ENCODE measurements at places on chromosomes 5 and 9.

DNA sequence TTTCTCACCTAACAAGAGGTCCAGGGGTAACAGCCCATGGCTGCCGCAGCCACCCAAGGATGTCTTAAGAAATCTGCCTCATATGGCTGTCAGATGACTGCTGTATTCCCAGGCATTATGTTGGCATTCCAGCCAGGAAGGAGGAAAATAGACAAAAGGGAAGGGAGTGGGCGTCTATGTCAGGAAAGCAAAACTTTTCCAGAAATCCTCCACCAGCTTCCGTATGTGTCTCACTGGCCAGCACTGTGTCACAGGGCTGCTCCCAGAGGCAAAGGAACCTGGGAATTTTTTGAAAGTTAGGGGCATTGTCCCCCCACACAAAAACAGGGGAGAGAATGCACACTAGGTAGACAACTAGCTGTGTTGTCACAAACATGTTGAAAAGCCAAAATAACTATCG lies 7.3 kb downstream of the BHMT2 start:
- no peak for DNase-seq

- DNase-seq = no peak
Observed at GRCh38 chr5:178641711-178642110, 14.9 kb upstream of the CLK4 start.

DNA sequence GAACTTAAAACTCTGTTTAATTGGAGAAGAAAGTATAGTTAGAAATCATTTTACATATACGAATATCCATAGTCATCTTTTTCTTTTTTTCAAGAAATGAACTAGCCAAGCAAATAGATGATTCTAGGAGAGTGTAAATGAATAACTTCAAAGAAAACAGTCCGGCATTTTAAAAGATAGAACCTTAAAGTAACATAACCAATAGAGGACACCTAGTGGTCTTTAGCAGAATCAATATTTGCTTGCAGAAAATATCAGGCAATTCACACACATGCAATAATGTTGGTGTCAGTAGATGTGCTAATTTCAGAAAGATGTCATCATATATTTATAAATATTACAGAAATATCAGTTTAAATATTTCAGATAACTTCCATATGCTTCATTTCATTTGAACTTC lies 57.1 kb downstream of the HCN1 start:
- DNase-seq = no peak

DNA sequence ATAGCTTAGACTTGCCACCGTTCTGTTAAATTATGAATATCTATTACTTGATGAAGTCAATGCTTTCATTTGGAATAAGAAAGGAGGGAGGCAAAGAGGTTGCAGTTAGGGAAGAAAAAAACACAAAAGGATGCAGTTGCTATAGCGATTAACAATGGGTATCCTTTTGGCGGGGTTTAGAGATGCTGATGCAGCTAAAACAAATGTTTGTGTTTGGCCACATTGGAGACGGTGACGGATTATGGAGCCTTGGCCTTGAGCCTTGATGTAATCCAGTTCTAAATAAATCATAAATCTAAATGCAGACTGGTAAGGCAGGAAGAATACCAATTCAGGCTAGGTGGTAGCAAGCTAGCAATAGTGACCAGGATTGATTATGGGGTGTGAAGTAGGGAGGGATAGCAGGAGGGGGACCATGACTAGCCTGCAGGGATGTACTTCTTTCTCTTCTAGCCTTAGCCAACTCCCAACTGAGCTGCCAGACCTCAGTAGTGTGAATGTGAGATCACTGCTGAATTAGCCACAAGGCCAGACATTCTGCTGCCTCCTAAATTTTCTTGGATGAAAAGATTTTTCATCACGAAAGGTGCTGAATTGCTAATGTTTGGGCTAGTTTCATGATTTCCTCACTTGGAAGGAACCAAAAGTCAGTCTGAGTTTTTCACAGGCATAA lies 160.3 kb downstream of the TLR4 start:
- no peak for DNase-seq

GRCh38 chr5:108562205-108562454 lies 180.2 kb upstream of the FBXL17 start:
- no peak for DNase-seq

DNA sequence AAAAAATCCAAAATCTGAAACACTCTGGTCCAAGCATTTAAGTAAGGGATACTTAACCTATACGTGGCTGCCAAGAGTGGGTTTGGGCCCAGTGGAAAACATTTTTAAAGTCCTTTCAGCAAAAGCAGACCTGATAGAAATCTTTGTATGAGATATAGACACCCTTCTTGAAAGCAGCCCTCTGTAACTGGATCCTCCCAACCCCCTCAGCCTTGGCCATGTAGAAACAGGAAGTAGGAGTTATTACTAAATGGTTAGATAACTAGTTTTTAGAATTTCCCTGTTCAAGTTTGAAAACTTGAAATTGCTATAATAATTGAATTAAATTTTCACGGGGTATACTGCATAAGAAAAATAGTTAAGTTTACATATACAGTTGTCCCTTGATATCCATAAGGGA lies 111.3 kb upstream of the PCA3 start:
- no peak for DNase-seq

- no peak for DNase-seq
Observed at GRCh38 chr5:179149278-179149677, 89.1 kb downstream of the ZNF354C start.

GRCh38 chr5:30438785-30439184 lies 754.7 kb upstream of the CDH6 start:
- DNase-seq = no peak

DNA sequence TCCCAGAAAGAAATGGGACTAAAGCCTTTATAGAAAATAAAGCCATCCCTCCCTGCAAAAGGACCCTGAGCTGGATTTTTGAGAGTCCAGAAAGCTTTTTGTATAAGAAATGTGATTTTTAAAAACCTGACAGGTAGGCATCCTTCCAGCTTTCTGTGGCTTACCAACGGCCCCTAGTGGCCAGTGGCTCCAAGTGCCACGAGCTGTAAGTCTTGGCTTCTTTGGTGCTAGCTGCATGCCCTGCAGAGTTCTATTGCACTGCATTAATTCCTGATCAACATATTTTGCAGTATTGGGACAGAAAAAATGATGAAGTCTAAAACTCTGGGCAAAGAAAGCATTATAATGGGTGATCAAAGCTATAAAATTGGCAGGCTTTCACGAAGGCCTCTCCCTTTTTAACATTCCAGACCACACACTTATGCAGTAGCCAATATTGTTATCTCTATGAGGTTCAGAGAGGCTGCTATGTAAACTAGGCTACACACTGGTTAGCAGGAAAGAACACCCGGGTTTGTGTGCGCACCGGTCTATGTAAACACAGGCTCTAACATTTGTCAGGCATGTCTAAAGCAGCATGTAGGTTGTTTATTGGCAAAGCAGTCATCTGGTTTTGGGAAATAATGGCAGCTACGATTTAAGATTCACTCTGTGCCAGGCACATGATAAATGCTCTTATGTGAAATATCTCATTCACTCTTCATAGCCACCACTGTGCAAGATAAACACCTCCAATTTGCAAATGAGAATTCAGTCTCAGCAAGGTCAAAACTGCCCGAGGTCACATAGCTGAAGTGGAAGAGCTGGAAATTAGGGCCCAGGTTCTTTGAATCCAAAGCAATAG lies 55.2 kb downstream of the NMUR2 start:
- no peak for DNase-seq

DNA sequence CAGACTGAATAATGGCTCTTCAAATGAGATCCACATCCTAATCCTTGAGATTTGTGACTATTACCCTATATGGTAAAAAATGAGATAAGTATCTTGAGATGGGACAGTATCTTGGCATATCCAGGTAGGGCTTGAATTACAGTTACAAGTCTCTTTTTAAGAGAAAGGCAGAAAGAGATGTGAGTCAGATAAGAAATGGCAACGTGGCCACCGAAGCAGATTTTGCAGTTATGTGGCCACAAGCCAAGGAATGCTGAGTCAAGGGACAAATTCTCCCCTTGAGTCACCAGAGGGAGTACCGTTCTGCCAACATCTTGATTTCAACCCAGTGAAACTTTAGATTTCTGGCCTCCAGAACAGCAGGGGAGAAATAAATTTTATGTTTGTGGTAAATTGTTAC lies 1983.0 kb upstream of the C9orf72 start:
- no peak for DNase-seq

DNA sequence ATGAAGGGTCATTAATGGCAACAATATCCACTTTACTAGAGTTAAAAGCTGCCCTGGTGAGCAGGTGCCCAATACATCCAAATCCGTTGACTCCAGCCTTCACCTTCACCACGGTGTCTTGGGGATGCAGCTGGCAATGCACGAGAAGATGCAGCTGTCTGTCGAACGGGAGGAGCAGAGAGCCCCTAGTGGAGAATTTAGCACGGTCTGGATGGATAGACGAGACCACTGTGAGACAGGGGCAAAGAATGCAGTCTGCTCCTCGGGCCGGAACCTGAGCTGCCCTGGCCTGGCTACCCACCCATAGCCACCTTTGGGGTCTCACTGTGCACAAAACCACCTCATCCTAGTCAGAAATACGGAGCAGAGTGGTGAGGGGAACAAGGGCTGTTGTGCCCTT lies 35.1 kb downstream of the ADRA1B start:
- DNase-seq = no peak

- peak; percentile 44 for DNase-seq
Observed at GRCh38 chr5:153883854-153884611, 154.7 kb downstream of the FAM114A2 start.

DNA sequence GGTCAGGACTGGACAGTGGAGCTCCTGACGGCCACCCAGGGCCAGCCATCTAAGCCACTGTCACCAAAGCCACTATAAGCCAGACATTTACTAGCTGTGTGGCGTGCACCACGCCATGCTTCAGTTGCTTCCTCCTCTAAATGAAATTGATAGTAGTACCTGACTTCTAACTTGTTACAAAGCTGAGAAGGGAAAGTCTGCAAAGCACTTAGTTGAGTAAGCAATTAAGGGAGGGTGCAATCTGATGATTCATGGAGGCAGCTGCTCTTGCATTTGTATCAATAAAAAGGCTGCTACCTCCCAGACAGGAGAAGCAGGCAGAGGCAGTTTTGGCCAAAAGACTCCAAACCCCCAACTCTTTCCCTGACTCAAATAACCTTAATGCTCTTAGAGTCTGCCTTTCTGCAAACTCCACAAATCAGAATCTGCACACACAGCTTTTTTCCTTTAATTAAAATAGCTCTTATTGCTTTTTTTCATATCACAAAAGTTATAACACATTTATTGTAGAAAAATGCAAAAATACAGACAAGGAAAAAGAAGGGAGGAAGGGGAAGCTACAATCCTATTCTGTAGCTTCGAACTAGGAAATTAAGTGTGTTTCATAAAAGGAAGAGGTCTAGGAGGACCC lies 19.3 kb upstream of the RAPGEF1 start:
- no peak for DNase-seq

GRCh38 chr9:32986971-32987370 lies 14.5 kb downstream of the APTX start:
- DNase-seq = no peak

GRCh38 chr5:45604092-45604491 lies 92.1 kb downstream of the HCN1 start:
- DNase-seq = no peak

DNA sequence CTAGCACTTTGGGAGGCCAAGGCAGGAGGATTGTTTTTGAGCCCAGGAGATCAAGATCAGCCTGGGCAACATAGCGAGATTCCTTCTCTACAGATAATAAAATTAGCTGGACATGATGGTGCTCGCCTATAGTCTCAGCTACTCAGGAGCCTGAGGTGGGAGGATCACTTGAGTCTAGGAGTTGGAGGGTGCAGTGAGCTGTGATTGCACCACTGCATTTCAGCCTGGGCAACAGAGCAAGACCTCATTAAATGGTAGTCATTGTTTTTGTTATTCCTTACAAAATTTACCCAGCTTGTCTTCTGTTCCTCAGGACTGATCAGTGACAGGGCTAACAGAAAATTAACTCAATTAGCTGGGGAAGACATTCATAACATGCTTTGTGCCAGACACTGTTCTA lies 104.5 kb downstream of the NDFIP1 start:
- DNase-seq = no peak

DNA sequence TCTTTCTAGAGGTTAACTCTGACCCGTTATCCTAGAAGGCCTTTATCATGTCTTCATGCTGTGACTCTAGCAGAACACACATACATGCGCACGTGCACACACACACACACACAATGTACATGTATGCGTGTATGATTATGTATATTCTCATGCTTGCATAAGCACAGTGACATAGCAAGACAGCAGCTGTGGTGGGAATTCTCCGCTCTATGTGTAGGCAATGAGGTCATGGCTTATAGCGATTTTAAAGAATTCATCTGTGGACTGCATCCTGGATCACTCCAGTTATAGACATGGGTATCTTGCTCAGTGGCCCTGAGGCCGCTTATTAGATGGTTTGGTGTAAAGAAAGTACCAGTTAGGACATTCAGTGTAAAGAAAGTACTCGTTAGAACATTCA lies 106.2 kb downstream of the FBXL7 start:
- DNase-seq = no peak

- DNase-seq = no peak
Observed at GRCh38 chr9:114004221-114004716, 73.8 kb downstream of the AMBP start.

DNA sequence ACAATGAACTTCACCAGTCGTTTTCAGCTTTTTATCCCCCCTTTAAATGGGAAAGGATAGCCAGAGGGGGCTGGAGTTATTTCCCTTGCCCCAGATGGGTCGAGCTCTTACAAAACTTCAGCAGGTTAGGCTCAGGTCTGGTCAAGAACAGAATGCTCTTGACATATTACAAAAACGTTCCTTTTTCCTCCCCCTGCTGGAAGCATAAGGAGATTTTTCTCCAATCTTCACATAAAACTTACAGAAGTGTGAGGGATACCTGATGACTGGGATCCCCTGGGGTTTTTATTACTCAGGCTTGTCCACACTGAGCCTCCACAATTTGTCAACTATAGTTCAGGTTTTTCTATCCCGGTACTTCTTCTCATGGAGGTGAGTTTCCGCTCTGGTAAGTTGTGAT lies 60.8 kb downstream of the CSF2 start:
- DNase-seq = no peak

- DNase-seq = no peak
Observed at GRCh38 chr5:80246001-80246758, 9.7 kb downstream of the SERINC5 start.

DNA sequence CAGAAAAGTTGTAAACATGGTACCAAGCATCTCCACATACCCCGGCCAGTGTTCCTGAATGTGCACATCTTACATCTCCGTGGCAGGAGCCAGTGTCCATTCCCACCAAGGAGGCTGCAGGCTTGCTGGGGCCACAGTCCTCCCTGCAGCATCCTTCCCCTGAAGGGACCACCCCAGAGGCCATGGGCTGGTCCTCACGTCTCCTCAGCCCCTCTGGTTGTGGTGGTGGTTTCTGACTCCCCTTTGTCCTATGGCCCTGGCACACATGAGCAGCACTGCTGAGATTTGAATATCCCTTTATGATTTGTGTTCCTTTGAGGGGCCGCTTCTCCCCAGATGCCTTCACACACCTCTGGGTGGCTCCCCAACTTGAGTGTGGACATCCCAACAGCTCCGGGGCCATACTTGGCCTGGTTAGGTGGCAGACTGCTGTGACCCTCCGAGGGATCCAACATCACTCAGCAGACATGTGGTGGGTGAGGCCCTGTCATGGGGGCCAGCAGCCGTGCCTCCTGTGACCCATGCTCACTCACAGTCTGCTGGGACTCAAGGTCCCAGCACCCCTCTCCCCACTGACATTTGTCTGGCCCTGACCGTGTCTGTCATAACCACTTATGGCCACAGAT lies 14.3 kb downstream of the PHF2 start:
- no peak for DNase-seq

GRCh38 chr5:91119217-91119616 lies 263.9 kb downstream of the ARRDC3 start:
- DNase-seq = no peak

Measured in HFF-Myc (cell line).